ENCODE measurements at places on chromosomes 6 and 20.

GRCh38 chr6:139736325-139736906 lies 362.0 kb upstream of the CITED2 start:
- DNase-seq = no peak

GRCh38 chr6:128259029-128259724 lies 261.2 kb downstream of the PTPRK start:
- no peak for DNase-seq

- DNase-seq = no peak
Measured at GRCh38 chr20:62304331-62305148, 1.7 kb downstream of the ADRM1 start.

GRCh38 chr6:161171207-161171606 lies 102.7 kb downstream of the AGPAT4 start:
- no peak for DNase-seq

GRCh38 chr20:39181490-39181889 lies 219.3 kb downstream of the DHX35 start:
- DNase-seq = no peak
